NCI-H1436 (cell line): ENCODE measurements at places on chromosomes 4 and X.
A peak's percentile ranks its signal among the peaks of the same experiment; 100 is the strongest.

- DNase-seq: no peak
Observed at GRCh38 chr4:7984286-7984925, 44.7 kb upstream of the AFAP1 start.

- DNase-seq: no peak
Observed at GRCh38 chr4:74661427-74662201, 132.7 kb downstream of the BTC start.

GRCh38 chr4:31199644-31200043 is 479.5 kb downstream of the PCDH7 start:
- no peak for DNase-seq

- no peak for DNase-seq
Observed at GRCh38 chr4:151488968-151489367, 80.0 kb downstream of the FHIP1A start.

GRCh38 chr4:47109379-47109778 is 78.0 kb downstream of the GABRB1 start:
- no peak for DNase-seq

GRCh38 chr4:39698424-39699009 is 581 bp downstream of the UBE2K start:
- peak; percentile 26 for DNase-seq

DNA sequence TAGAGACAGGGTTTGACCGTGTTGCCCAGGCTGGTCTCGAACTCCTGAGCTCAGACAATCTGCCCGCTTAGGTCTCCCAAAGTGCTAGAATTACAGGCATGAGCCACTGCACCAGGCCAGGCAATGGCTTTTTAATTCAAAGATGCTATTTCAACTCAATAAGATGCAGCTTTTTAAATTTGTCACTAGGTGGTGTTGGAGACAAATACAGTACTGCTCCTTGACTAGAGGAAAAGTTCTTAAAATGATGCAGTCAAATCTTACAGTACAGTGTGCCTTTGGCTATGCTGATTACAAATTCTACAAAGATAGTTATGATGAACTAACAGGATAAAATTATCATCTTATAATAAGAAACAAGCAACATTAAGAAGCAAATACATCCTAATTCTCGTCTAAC is 441.1 kb downstream of the KCNIP4 start:
- DNase-seq: no peak

DNA sequence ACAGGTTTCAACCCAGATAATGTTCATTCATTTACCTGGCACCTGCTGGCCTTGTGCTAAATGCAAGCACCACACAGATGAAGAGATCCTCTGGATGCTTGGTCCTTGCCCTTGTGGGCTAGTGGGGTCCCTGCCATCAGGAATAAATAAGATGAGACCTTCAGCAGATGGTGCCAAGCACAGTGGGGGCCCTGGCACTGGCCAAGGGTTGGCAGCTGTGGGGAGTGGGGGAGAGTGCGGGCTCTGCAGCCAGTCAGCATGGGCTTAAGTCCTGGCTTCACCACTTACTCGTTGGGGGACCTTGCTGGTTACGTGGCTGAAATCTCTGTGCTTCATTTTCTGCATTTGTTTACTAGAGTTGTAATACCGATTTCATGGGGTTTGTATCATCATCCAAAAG is 6.9 kb downstream of the LAP3 start:
- no peak for DNase-seq

DNA sequence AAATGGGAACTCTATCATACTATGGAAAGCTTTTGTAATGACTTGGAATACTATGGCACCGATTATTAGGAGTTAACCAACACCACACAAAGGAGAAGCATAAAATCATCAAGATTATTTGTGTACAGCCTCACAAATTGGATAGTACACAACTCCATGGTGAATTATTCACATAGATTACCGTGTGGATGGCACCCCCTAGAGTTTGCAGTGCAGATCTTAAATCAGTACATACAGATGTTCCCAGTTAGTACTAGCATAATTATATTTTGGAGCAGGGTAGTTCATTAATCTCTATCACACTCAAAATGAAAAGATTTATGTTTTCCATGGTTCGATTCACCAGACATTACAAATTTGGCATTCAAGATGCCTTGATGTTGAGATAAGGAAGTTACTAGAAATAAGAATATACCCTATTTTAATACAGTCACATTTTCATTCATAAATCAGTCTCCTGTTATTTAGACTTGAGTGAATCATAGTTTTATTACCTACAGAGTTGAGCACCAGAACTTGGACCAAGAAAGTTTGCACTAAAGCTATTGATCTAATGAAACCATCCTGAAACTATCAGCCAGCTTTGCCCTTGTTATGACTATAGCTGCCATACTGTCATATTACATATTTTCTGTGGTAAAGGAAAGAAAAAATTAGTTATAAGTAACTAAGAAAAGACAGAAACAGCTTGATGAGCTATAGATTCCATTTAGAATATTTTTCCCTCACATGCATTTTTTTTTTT is 531.8 kb downstream of the GLUD2 start:
- peak; percentile 6 for DNase-seq

- no peak for DNase-seq
Observed at GRCh38 chrX:29012867-29013266, 425.6 kb downstream of the IL1RAPL1 start.

DNA sequence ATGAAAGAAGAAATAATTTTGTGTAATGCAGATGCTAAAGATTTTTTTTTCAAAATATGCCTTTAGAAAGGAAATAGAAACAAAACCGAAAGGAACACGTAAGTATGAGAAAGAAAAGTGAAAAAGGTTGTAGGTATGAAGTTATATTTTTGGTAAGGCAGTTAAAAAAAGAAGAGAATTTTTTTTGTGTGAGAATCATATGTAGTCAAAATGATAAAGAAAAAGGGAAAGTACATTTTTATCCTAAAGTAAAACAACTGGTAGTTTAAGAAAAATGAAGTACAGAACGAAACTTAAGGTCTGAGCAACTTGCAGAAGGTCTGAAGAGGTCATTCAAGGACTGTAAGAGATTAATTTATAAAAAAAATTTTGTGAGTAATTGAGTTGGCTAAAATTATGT is 164.0 kb upstream of the TRAM1L1 start:
- DNase-seq: no peak

- no peak for DNase-seq
Observed at GRCh38 chr4:117560329-117560728, 474.0 kb upstream of the NDST3 start.

DNA sequence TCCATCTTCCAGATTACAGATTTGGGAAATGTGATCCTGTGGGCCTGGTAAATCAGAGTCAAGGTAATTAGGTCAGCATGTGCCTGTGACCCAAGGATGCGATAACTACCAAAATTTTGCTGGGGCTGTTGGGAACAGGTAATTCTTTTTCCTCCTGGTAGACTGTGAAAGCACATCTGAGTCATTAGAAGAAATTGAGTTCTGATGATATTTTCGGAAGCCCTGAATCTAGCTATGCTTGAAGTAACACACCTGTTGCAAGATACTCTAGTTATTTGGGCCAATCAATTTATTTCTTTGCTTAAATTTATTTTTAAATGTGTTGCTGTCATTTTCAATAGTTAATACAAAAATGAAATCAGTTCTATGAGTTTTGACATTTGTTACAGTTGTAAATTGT is 903.6 kb downstream of the RPA4 start:
- DNase-seq: no peak

- DNase-seq: no peak
Observed at GRCh38 chr4:119510395-119511149, 118.0 kb downstream of the PDE5A start.

- DNase-seq: no peak
Observed at GRCh38 chr4:184506527-184507121, 32.3 kb upstream of the IRF2 start.

- no peak for DNase-seq
Observed at GRCh38 chrX:40878766-40879165, 143.4 kb upstream of the MED14 start.

- DNase-seq: no peak
Observed at GRCh38 chr4:150005537-150005936, 72.7 kb upstream of the DCLK2 start.

DNA sequence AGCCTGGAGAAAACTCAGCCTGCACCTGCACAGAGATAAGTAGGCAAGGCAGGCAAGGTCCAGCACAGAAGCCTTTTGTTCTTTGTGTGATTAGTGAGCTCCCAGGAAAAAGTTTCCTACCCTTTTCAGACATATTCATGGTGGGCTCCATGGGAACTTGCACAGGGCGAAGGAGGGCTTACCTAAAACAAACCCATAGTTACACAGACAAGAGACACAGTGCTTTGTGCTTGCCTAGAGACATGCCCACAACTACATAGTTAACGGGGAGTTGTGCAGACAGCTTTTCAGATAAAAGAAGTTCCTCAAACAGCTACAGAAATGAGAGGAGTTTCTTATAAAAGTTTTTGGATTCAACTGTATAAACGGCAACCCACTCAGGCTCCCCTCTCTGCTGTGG is 180.5 kb downstream of the GLUD2 start:
- DNase-seq: no peak

- DNase-seq: no peak
Observed at GRCh38 chr4:38526412-38526811, 137.6 kb upstream of the KLF3 start.

GRCh38 chr4:182242787-182243186 is 415 bp upstream of the TENM3 start:
- no peak for DNase-seq

DNA sequence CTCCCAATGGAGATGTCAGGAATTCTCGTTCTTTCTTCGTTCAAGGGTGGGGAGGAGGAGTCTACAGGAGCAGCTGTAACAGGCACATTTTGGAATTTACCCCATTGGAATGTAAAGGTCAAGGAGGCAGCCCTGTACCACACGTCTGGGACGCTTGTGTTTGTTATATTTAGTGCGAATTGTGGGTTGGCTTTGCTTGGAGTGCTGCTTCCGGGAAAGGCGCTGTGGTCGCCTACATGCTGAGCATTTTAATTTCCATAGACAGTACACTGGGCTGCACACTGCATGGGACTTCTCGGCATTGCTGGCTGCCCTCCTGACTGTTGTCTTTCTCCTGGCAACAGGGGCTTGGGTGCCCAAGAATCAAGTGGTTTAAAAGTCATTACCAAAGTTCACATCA is 12.8 kb downstream of the GYG2 start:
- no peak for DNase-seq

GRCh38 chrX:96314985-96315384 is 369.7 kb upstream of the DIAPH2 start:
- no peak for DNase-seq

- no peak for DNase-seq
Observed at GRCh38 chr4:138644322-138644721, 371.3 kb upstream of the NOCT start.

- DNase-seq: no peak
Observed at GRCh38 chrX:56130031-56130430, 102.1 kb upstream of the KLF8 start.

GRCh38 chr4:161546902-161547301 is 616.9 kb downstream of the FSTL5 start:
- DNase-seq: no peak

DNA sequence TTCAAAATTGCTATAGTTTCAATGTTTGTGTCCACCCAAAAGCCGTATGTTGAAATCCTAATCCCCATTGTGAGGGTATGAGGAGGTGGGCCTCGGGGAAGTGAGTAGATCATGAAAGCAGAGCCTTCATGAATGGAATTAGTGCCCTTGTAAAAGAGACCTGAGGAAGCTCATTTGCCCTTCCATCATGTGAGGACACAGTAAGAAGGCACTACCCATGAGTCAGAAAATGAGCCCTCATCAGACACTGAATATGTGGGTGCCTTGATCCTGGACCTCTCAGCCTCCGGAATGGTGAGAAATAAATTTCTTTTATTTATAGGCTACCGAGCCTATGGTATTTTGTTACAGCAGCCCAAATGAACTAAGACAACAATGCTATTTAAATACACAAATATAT is 57.7 kb upstream of the EFHC2 start:
- no peak for DNase-seq

- DNase-seq: no peak
Observed at GRCh38 chrX:129007631-129008030, 515.7 kb downstream of the SMARCA1 start.

DNA sequence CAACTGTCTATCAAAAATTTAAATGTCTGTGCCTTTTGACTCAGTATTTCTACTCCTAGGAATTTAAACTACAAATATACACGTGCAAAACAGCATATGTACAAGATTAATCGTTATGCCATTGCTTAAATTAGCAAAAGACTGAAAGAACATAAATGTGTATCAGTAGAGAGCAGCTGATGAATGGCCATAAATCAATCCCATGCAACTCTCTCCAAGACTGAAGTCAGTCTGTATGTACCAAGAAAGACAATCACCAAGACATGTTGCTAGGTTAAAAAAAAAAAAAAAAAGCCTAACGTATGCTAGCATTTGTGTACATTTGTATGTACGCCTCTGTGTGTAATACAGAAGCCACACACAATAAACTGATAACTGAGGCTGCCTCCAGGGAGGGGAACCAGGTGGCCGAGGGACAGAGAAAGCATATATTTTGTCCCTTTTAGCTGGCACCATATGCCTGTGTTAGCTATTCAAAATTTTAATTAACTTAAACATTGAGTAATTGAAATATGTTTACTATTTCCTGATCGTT is 130.7 kb downstream of the SH3KBP1 start:
- no peak for DNase-seq

DNA sequence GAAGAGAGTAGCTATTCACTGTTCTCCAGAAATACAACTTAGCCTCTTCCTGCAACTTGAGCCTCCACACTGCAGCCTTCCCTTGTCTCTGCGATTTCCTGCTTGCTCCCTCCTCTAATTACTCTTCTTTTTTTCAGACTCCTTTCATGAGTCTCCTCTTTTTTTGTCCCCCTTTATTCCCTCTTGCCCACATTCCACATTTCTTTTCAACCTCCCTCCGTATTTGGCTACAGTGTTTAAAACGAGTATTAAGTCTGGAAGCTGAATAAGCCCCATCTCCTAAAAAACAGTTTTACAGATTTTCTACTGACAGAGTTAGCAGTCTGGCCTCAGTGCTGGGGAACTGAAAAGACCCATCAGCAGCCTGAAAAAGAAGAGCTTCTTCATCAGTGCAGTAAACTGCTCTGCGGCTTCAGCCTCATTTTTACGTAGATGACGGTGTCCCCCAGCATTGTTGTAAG is 141.5 kb downstream of the TENM3 start:
- DNase-seq: no peak

- no peak for DNase-seq
Observed at GRCh38 chr4:153346031-153346430, 1.5 kb downstream of the MND1 start.

DNA sequence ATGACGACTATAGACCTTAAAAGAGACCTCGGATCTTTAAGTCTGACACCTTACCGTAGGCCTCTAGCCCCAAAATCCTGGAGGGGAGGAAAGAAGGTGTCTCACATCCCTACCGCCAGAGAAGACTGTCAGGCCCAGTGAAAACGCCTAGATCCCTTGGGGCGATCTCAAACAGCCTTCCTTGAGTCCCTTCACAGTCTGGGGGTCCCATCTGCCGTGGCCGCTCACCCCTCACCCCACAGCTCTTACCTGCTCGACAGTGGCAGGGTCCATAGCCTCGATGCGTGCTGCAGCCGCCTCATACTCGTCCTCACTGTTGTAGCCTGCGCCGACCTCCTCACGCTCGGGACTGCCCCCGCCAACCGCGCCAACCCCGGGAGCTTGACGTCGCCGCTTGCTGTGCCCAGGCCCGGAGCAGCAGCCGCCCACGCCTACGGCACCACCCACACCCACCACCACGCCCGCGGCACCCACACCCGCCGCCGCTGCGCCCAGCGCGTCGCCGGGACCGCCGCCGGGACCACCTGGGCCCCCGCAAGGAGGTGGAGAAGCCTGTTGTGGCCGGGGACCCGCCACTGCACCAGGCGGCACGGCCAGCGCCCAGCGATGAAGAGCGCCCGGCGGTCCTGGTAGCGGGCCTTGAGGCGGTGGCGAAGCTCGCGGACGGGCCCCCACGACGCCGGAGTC is 536 bp downstream of the OTUD5 start:
- no peak for DNase-seq

- DNase-seq: no peak
Observed at GRCh38 chrX:154991039-154991438, 31.5 kb downstream of the F8 start.
